ENCODE measurements at places on chromosomes 2 and 18.

DNA sequence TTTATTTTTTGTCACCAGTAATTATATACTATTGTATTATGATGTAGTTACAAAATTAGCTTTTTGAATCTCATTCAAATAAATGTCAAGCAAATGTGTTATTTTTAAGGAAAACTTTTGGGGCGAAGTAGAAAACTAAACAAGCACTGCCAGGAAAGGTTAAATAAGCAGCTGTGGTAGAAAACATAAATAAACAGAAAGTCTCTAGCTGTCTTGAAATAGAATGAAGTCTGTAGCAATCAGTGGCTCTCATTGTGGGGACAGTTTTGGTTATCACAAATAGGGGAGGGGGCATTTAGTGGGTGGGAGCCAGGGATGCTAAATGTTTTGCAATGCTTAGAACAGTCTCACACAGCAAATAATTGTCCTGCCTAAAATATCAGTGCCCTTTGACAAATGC is 3.4 kb downstream of the INSIG2 start:
- DNase-seq: no peak

DNA sequence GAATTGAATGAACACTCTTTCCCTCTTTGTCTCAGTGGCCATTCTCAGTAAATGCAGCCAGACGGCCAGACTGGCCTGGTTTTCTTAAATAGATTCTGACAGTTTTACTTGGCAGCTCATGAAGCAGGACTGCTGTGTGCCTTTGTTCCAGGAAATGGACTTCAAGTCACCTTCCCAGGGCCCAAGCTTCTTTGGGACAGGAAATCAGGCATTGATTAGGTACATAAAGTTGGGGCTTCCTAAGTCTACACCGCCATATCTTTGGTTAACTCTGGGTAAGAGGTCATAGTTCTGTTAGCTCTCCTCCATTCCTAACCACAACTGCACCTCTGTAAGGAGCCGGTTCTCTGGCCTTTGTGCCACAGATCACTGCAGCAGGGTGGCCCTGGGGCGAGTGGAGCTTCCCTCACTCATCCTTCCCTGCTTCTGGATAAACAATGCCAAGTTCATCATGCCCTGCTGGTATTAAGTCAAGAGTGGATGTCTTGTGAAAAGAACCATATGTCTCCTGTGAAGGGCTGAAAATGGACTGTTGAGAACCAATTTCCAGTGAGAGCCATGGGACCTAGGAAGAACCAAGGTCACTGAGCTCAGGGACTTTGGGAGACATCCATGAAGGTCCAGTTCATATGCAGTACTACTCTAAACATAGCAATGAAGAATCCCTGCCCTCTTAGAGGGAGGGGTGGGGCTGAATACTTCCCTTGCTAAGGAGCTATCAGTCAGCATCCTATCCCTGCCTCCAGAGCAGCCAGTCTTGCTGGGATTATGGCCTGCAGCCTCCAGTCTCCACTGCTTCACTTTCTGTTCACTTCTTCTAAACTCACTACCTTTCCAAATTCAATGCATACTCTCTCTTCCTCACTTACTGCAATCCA is 122.6 kb upstream of the XPO1 start:
- DNase-seq: no peak

DNA sequence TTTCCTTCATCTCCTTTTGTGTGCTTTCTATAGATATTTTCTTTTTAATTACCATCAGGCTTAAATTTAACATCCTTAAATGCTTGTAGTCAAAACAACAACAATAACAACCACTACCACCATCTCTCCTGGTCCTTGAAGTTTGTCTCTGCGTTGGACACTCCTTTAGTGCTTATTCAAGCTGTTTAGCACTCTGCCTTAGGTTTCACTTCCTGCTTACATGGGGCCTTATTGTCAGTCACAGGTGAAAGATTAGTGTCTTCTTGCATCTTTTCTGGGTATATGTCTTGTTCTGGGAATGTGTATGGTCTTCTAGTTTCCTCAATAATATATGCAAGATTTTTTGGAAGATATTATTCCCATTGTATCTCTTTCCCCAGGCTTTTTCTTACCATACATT is 240.1 kb upstream of the NXPH2 start:
- DNase-seq: no peak

- no peak for DNase-seq
These were observed 12.5 kb downstream of the ITM2C start for GRCh38 chr2:230877116-230877758.

DNA sequence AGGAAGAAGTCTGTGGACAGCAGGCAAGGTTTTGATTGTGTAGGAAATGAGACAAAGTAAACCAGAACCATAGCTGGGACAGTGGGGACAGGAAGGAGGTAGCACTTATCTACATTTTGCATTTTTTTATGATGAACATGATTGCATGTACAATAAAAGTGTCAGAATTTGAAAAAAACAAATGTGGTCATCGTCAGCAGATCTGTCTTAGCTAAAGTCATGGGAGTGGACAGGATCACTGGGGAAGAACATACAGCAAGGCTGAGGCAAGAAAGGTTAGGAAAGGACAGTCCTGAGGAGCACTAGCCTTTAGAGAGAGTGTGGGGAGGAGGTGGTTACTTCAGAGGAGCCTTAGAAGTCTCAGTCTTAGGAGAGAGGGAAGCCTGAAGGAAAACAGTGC is 35.1 kb upstream of the SLC14A2 start:
- no peak for DNase-seq

GRCh38 chr2:26273501-26273900 is 28.8 kb downstream of the HADHB start:
- no peak for DNase-seq

DNA sequence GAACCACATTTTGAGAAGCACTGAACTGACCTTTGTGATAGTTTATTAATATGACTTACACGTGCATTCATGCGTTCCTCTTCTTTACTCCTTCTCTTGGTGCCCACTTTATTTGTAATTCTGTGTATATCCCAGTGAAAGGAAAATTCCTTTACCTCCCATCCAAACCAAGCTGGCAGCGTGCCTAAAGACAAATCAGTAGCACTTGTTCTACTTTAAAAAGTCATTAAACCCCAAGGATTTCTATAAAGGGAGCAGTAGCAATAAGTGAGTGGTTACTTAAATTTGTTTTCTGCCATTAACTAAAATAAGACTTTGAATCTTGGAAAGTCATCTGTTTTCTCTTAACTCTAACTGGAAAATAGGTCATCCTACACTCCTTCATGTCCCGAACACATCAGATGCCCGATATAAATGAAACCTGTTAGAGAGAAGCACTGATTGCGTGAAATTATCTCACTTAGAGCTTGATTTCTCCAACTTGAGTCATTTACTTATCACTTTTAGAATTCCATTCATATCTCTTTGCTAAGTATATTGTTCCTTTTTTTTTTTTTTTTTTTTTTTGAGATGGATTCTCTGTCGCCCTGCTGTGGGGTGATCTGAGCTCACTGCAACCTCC is 10.7 kb downstream of the PIK3C3 start:
- no peak for DNase-seq

GRCh38 chr2:3956406-3956805 is 253.0 kb downstream of the DCDC2C start:
- no peak for DNase-seq

DNA sequence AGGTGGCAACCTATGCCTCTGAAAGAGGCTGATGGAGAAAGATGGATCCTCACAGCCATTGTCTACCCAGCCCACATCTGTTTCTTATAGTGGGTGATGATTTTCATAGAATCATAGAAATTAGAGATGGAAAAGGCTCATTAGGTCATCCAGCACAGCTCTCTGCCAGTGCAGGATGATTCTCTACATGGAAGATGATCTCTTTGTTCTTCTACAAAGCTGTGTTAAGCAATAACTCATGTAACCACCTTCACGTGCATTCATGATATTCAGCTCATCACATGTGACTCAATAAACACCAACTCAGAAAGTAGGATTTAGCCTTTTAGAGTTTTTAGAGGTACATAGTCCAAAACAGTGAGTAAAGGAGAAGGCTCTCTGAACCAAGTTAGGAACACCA is 539.4 kb upstream of the ID2 start:
- no peak for DNase-seq

DNA sequence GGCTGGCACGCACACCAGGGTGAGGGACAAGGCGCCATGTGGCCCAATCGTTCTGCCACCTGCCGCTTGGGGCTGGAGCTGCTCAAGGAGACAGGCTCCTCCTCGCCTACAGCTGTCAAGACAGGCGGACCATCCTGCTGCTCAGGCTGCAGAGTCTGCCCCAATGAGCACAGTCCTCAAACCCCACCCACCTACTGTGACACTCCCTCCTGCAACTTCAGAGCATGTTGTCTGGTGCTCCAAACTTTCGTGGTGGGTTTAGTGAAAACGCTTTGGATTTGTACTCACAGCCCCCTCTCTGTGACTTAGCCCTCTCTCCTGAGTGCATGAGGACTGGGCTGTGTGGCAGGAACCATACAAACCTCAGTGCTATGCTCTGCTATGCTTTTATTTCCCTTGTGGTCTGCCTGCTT is 23.2 kb upstream of the SLC35F6 start:
- DNase-seq: no peak

- no peak for DNase-seq
These were observed 6.5 kb downstream of the ERBB4 start for GRCh38 chr2:212532087-212532486.

DNA sequence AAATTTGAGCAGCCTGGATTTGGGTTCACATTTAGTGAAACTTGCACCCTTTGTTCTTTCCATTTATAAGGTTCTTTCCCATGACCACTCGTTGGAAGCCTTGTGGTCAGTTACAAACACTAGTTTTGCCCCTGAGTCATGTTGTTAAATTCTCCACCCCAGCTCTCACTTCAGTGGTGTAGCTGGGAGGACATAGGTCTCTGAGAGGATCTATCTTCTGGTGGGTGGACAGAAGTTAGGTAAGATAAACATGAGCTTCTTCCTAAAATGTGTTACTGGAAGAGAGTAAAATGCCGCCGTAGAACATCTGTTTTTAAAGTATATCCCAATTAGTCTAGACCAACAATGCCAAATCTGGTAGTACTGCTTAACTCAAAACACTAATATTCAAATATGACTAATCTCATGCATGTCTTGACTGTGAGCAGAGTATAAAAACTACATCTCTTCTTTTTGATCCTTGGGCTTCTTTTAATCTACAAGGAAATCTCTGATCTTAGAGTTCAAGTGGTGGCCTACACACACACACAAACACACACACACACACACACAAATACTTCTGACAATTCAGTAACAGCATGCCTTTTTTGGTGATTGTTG is 162.6 kb upstream of the FN1 start:
- DNase-seq: no peak

DNA sequence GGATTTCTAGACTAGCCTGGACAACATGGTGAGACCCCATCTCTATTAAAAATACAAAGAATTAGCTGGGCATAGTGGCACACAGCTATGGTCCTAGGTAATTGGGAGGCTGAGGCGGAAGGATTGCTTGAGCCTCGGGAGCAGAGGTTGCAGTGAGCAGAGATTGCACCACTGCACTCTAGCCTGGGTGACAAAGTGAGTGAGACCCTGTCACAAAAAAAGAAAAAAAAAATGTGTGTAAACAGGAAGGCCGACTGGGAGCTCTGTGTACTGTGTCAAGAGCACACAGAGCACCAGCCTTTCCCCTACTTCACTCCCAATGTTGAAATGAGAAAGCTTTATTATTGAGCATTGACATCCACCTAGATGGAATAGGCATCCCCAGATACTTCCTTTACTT is 681.7 kb upstream of the FSHR start:
- DNase-seq: no peak

GRCh38 chr2:238947920-238948710 is 100.2 kb downstream of the TWIST2 start:
- DNase-seq: no peak

GRCh38 chr18:49682173-49682802 is 120.4 kb downstream of the LIPG start:
- no peak for DNase-seq

GRCh38 chr2:169108099-169108884 is 38.9 kb downstream of the DHRS9 start:
- DNase-seq: no peak

DNA sequence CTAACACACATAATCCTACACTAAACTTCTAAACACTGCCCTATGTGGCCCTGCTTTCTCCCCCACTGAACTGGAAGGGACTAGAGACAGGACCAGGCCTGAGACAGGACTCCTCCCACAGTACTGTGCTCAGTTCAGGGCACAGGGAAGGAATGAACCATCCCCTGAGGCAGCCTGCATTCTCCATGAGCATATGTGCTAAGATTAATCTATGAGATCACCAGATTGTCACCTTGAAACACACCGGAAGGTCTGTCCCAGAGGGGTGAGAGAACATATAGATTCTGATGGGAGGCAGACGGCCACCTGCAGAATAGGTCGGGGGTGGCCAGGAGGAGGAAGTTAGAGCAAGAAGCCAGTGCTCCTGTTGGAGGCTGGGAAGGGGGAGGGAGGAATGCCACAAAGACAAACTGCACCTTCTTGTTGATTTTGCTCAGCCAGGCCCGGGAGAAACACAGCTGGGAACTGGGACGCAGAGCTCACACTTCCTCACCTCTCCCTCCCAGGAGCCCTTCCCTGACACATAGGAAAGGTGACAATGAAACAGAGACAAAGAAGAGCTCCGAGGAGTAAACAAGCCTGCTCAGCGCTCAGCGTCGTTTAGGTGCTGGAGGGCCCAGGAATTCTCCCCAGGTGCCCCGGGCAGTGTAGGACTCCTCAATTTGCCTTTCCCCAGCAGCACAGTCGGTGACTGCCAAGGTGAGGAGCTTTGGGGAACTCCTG is 52.1 kb downstream of the ZBTB7C start:
- DNase-seq: no peak

DNA sequence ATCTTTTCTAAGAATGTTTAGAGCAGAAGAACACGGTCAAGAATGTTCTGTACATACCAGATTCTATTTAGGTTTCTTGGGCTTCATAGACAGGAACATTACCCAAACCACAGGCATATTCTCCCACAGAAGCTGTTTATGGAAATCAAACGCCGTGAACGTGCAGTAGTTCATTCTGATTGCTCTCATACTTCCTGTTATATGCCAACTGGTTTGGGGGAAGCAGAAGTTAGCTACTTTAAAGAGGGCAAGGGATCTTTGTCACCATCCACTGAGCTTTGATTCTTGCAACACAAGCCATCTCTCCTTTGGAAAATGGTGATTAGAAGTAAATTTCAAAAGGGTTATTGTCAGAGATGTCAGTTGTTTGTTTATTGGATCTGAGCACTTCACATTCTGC is 182.2 kb upstream of the NRP2 start:
- DNase-seq: no peak

DNA sequence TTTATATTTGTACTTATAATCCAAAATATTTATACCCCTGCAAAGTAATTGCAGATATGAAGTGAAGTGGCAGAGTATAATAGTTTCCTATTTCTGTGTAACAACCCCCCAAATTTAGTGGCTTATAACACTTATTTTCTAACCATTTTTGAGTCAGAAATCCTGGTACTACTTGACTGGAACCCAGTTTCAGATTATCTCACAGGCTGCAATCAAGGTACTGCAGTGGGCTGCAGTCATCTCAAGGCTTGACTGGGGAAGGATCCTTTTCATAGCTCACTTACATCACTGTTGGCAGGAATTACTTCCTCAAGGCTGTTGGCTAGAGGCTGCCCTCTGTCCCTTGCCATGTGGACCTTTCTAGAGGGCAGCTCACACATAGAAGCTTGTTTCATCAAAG is 558.2 kb upstream of the PKDCC start:
- DNase-seq: no peak

- DNase-seq: no peak
These were observed 163.7 kb downstream of the ASXL3 start for GRCh38 chr18:33741760-33742159.

All from brain pericyte (primary cell).